ENCODE measurements at places on chromosomes 6 and 20.

- no peak for DNase-seq
Observed at GRCh38 chr6:67854098-67854497, 781.0 kb upstream of the ADGRB3 start.

GRCh38 chr6:13522656-13523055 is 35.3 kb upstream of the GFOD1 start:
- DNase-seq = no peak

GRCh38 chr6:84035484-84035883 is 1.9 kb downstream of the MRAP2 start:
- no peak for DNase-seq

DNA sequence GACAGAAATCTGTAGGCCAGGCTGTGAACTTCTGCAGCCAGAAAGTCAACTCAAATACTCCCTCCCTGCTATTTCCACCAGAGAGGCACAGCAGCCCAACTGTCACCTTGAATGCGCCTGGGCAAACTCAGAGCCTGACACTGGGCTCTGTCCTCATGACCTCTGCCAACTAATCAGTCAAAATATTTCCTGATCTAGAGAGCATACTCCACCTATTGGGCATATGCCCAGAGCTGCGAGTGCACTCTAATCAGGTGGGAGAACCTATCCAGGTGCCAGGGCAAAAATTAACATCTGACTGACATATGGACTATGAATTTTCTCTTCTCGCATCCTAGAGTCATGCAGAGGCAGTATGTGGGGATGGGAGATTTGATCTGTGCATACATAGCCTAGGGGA is 406.3 kb upstream of the RUNX2 start:
- no peak for DNase-seq

DNA sequence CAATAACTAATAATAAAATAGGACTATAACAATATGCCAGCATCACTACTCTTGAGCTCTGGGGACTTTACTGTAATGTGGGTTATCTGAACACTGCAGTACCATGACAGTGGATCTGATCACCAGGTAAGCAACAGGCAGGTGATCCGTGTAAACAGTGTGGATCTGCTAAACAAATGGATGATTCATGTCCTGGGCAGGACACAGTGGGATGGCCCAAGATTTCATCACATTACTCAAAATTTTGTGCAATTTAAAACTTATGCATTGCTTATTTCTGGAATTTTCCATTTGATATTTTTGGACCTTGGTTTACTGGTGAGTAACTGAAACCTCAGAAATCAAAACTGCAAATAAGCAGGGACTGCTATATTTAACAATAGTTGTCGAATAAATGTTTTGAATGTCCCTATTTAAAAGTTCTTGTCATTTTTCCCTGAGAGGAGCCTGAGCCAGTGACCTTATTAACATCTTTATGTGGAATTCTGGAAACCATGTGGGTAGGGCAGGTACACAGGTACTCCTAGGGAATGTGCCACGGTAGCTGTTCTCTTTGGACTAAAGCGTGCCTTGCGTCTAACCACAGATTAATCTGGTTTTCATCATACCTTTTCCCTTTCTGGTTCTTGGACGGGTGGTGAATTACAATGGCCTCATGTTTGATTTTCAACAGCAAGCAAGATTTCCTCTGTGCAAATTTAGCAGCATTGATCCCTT is 214.5 kb upstream of the SASH1 start:
- DNase-seq = no peak

- no peak for DNase-seq
Observed at GRCh38 chr6:161303628-161304340, 29.9 kb upstream of the AGPAT4 start.

DNA sequence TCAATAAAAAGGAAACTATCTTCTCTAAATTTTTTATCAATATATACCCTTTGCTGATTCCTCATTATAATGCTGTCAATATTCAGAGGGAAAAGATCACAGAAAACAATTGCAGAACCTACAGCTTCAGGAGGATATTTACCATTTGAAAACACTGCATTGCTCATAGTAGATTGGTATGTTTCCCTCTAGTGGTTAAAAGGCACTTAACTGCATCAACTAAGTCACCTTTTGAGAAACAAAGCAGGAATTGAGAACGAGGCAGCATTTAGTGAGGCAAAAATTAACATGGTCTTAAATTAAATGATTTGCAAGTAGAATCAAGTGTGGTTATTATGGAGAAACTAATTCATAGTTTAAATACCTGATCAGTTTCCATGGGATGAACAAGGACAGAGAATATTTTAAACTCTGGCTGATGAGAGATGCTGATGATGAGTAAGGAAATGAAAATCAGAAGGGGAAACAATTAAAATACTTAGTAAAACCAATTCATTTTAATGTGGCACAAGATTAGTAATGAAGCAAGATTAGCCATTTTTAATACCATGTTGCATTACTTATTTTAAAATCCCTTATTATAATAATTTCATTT is 642.1 kb downstream of the EPHA7 start:
- DNase-seq = peak; percentile 72

DNA sequence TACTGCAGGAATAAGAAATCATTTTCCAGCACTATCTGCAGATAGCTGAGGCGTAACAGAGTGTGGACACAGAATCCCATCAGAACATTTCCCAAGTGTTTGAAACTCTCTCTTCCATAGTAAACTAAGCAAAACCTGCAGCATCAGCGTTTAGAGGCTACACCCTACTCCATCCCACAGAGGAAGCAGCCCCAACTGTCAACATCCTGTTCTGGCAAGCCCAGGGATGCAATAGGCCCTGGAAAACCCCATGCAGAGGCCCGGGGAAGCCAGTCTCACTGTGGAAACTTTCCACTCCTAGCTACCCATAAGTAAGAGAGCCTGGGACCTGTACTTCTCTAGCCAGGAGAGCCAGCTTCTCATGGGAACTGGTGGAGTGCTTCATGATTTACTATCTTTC is 129.4 kb downstream of the LY86 start:
- no peak for DNase-seq

DNA sequence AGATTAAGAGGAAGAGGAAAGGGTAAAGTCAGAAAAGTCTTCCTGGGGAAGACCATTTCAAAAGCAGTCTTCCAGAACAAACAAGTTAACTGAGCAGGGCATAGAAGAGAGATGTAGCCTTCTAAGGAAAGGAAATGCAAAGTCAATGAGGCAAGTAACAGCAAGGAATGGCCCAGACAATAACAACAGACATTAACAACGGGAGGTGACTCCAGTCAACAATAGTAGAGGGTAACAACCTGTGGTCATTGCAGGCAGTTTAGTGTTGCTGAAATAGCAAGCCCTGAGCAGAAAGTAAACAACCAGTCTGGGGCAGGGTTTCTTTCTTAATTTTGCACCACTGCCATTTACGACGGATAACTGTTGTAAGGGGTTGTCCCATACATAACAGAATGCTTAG is 2.1 kb downstream of the MDN1 start:
- no peak for DNase-seq

GRCh38 chr20:57744206-57744605 is 34.4 kb upstream of the PMEPA1 start:
- DNase-seq = no peak

DNA sequence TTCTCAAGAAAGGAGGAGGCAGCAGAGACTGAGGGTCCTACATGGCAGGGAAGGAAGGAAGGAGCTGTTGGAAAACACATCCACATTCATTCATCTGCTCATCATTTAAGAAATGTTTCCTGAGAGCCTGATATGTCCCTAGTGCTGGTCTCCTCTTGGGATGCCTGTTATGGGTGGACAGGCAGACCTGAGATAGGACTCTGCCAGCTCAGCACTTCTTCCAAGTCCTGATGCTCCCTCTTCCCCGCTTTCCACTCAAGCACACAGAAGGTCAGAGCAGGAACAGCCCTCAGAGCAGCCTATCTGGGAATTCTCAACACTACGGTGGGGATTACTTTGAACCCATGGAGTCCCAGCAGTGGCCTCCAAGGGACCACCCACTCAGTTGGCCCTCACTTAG is 8.0 kb upstream of the SIRPD start:
- DNase-seq = no peak

DNA sequence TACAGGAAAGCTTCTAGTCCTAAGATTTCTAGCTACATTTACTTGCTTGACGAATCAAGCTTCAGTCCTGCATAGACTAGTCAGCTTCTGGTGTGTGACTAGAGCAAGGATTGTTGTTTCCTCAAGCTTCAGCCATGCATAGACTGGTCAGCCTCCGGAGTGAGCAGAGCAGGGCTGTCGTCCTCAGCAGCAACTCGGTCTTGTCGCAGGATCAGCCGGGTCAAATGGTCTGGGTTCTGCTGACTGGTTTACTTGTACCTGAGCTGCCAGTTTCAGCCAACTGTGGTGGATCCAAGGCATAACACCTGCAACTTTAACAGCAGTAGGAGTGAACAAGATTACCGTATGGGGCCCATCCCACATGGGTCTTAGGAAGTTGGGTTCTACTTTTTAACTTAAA is 10.8 kb upstream of the GMPR start:
- DNase-seq = no peak

- DNase-seq = no peak
Observed at GRCh38 chr6:38349221-38349620, 290.5 kb downstream of the BTBD9 start.

DNA sequence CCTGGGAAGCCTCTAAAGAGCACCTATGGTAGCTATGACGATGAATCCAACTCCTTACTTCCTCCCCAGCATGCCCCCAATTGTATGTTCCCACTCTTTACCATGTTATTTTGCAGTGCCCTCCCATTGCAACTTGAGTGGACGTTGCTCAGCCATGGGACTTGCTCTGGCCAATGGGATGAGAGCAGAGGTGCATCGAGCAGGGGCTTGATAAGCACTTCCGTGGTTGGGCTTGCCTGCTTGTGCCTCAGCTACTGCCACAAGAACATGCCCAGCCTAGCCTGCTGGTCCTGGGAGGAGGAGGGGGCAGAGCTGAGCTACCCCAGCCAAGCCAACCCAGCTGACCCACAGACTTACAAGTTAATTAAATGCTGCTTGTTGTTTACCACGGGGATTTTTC is 71.1 kb upstream of the CTNNBL1 start:
- no peak for DNase-seq

DNA sequence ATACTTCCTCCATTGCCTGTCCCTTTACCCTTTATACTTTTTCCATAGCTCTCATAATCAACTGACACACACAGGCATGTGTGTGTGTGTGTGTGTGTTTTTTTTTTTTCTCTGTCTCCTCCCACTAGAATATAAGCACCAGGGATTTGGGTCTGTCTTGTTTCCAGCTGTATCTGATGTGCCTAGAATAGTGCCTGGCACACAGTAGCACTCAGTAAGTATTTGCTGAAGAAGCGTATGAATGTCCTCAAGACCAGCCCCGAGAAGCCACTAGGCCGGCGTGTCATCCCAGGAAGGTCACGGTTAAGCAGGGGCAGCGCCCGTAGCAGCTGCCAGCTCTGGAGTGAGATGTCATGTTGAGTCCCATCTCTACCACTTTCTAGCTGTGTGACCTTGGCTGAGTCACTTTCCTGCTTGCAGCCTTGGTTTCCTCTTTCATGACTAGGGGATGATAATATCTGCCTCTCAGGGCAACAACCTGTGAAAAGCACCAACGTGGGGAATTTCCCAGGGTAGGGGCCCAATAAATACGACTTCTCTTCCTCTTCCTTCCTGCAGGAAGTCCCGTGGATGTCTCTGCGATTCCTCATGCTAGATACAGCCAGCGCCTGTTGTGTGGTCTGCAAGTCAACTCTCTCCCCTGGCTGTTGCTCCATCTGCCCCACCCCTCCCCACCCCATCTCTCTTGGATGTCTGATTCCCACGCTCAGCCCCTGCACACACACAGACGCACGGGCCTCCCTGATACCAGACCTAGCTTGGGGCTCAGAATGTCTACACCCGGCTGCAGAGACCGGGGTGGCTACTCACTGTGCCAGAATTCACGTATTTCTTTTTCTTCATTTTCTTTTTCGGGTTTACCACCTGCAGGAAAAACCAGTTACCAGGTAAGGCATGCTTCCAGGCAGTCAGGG is 58.1 kb downstream of the RAB44 start:
- DNase-seq = peak; percentile 80

DNA sequence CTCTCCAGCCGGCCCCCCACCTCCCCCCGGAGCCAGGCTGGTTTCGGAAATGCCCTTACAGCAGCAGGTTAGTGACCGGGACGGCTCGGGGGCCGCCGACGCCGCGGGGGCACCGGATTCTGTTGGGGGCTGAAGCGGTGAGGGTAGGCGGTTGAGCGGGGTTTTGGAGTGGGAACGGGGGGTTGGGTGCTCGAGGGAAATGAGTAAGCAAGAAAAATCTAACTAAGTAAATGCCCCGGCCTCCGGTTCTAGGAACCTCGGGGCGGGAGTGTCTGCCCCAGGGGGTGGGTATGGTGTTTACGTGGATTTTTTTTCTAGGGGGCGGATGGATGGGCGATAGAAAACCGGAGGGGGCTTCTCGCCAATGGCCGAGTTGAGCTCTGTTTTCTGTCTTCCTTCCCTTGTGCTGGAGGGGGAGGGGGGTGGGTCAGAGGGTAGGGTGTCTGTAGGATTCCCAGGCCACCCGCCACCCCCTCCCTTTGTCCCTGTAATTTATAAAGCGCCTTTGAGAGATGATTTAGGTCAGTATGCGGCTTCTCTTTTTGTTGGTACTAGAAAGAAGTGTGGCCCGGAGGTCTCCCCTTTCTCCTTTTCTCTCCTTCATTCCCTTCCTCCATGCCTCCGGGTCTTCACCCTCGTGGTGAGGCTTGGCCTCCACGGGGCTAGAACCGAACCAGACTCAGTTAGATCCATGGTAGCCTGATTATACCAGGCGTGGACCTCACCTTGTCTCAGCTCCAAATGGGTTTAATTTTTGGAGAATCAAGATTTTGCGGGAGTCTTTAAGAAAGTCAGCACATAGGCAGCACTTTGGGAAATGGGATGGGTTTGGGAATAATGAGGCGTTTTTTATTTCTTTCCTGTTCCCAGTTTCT is 2.3 kb downstream of the E2F3 start:
- DNase-seq = peak; percentile 80

GRCh38 chr6:47631269-47631772 is 67.1 kb upstream of the ADGRF4 start:
- peak; percentile 80 for DNase-seq

DNA sequence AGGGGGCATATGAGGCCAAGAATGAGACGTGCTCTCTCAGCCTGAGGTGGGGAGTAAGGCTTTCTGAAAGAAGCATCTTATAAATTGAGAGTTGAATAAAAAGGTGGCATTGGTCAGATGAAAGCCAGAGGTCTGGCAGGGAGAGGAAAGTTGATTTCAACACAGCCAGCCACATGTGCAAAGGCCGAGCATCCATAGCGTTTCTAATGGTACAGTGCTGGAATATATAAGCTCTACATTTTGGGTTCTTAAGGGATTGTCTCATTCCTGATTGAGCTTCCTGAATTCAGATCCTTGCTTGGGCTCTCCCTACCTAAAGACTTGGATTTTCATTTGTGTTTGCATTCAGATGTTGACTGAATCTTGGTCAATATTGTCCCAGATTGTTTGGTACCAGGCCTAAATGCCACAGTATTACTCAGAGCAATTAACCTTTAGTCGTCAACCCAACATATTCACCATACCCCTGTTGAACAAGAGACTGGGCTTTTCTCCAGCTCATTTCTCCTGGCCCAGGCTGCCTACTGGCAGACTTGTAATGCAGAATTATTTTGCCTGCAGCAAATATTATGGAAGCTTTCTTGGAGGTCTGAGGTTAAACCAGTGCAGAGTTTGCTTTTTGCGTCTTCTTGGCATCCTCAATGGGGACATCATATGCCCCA is 14.5 kb upstream of the BCAS1 start:
- DNase-seq = no peak

Data from NAMALWA (cell line).